ENCODE measurements at places on chromosomes 13 and 19.

DNA sequence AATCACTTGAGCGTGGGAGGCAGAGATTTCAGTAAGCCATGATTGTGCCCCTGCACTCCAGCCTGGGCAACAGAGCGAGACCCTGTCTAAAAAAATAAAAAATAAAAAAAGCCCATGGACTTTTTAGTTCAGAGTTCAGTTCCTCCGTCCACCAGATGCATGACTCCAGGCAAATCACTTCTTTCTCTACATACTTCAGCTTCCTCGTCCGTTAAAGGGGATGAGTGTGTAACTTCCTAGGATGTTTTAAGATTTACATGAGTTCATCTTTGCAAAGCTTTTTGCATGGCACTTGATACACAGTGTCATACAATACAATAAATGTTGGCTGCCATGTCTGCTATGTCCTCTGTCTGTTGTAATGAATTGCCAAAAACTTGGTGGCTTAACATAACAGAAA is 10.0 kb upstream of the FFAR2 start:
- no peak for DNase-seq

DNA sequence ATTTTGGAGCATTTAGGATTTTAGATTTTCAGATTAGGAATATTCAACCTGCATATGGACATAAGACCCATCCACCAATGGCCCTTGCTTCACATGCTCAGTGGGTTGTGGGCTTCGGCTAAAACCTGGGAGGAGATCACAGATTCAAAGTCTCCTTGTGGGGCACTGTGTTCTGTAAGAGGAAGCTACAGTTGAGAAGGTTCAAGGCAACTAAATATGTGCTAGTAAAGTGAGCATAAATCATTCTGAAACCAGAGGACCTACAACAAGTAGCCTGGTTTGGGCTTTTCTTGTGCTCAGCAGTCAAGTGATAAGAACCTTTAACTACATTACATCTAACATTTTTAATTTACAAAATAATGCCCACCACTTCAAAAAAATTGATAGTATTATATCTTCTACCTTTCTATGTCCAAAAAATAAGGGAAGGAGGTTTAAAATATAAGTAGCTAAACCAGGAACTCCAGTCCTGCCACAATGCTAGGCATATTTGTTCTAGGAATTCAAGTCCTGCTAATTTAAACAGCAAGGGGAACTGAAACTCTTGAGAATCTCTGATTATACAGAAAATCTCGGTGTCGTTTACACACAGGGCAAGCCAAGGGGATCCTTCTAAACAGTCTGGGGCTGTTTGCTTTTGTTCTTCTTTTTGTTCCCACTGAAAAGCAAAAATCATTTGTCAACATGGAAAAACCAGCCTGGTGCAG is 36.6 kb downstream of the FOXO1 start:
- DNase-seq, result no peak

GRCh38 chr19:13788991-13789390 is 6.3 kb upstream of the ZSWIM4 start:
- peak; percentile 40 for DNase-seq

GRCh38 chr13:76991432-76991795 is 467 bp upstream of the CLN5 start:
- peak; percentile 79 for DNase-seq
